Caki2 (cell line): ENCODE measurements at places on chromosomes 7 and 10.
A peak's percentile ranks its signal among the peaks of the same experiment; 100 is the strongest.

- no peak for DNase-seq
These were observed 56.8 kb upstream of the WDR11 start for GRCh38 chr10:120794390-120794789.

DNA sequence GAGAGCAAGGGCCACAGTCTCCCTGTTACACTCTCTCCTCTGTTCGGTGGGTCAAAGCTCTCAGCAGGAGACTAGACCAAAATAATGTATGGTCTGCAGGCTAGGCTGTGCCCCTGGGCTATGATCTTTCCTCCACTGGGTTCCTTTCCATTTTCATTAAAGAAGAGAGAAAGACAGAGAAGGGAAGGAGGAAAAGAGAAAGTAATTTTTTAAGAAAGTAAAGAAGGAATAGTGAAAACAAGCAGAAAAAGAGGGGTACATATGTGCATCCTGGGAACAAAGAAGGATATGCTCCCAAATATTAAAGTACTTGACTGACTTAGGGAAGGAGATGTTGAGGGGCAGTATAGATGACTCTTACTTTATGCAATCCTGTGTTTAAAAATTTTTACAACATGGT, 33.6 kb upstream of the PIK3AP1 start:
- no peak for DNase-seq

DNA sequence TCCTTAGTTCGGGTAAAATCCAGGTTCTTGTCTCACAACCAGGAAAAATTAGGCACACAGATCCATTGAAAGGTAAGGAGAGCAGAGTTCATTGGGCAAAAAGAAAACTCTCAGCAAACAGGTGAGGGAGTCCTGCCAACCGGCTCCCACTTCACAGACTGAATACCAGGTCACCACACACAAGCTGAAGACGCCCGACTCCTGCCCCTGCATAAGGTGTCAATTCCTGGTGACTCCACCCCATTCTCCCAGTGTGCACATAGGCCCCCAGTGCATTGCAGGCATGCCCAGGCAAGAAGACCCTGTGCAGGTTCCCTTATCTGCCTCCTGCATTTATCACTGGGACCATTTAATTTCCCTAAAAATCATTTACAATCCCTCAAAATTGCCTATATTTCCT, 354.6 kb downstream of the LRRTM3 start:
- no peak for DNase-seq

DNA sequence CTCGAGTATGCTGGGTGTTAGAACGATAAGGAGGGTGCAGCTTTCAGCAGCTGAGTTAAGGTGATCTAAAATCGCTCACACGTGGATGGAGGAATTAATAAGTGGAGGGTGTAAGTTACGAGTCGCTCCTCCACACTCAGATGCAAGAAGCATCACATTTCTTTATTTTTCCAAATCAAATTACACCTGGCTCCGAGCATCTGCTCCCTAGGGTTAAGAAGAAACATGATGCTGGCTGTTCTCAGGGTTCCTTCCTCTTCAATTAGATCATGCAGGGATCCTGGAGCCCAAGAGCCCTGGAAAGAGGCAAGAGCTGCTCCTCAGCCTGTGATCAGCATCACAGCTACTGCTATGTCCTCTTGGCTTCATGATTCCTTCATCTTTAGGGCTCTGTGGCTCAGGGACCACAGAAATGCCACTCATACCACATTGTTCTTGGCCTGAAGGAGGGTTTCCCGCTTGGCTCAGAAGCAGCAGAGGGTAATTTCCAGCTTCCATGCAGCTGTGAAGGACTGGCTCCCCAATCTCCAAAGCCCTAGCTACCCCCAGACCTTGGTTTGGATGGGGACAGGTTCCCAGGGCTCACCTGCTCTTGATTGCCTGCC, 235.9 kb upstream of the ZNF32 start:
- DNase-seq, result no peak

DNA sequence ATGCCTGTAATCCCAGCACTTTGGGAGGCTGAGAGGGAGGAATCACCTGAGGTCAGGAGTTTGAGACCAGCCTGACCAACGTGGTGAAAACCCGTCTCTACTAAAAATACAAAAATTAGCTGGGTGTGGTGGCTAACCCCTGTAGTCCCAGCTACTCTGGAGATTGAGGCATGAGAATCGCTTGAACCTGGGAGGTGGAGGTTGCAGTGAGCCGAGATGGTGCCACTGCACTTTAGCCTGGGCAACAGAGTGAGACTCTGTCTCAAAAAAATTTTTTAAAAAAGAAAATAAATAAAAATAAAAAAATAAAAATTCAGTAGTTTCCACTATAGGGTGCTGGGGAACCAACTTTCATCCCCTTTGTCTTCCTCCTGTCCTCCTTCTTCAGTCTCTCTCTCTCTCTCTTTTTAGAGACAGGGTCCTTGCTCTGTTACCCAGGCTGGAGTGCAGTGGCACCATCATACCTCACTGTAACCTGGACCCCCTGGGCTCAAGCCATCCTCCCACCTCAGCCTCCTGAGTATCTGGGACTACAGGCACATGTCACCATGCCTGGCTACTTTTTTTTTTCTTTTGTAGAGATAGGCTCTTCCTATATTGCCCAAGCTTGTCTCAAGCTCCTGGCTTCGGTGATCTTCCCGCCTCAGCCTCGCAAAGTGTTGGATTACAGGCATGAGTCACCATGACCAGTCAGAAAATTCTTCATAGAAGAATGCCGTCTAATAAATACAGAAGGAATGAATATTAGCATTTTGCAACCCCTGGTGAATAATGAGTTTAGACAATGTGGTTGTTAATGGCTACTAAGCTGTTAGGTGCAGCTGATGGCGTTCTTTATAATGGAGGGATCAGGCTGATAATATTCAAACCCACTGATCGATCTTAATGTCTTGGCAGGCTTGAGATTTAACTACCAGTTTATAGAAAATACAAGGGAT, 20.6 kb downstream of the RBM20 start:
- DNase-seq, result peak; percentile 89

- no peak for DNase-seq
These were observed 127.8 kb downstream of the CACNB2 start for GRCh38 chr10:18268005-18268404.

DNA sequence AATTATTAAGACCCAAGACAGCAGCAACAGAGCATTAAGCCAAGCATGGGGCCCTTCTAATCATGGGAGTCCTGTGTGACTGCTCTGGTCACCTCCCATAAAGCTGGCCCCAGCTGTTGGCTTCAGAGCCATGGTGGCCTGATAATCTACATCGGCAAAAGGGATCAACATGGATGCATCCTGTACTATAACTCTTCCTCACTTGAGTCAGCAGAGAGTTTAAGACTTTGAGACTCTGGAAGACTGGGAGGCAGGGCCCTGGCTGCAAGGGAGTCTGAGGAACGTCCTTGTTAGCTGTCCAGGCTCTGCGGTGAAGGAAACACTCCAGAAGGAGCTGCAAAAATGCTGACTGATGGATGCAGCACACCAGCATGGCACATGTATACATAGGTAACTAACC, 95.0 kb upstream of the KIAA1217 start:
- DNase-seq, result no peak

DNA sequence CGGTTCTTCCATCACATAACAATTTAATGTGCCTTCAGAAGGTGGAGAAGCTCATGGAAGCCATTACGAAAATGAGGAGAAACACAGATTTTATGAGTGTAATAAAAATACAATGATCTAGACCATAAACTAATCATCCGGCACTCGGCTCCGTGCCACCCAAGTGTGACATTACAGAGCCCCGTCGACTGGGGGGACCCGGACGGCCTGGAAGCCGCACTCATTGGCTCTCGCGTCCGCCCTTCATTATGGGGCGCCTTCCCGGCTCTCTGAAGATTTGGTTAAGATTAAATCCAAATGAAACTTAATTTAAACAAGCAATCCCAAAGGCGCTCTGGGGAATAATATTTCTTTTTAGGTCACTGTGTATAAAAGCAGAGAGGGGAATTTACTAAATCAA, 242.6 kb downstream of the DNAJB6 start:
- no peak for DNase-seq

- no peak for DNase-seq
These were observed 575.6 kb downstream of the POM121L12 start for GRCh38 chr7:53611043-53611442.

DNA sequence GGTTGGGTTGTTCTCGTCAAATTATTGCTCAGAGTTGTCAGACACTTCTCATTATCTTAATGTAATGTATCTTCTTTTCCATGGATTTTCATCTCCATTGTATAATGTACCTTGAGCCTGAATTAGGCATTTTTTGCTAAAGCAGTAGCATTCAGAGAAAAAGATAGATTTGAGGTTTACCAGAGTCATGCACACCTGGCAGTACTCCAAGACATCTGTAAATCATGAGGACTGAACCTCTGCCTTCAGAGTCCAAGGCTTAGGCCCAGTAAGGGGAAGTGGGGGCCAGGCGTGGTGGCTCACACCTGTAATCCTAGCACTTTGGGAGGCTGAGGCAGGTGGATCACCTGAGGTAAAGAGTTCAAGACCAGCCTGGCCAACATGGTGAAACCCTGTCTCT, 624.3 kb upstream of the MBL2 start:
- DNase-seq, result no peak

GRCh38 chr7:51064688-51065087, 251.9 kb downstream of the COBL start:
- DNase-seq, result no peak

DNA sequence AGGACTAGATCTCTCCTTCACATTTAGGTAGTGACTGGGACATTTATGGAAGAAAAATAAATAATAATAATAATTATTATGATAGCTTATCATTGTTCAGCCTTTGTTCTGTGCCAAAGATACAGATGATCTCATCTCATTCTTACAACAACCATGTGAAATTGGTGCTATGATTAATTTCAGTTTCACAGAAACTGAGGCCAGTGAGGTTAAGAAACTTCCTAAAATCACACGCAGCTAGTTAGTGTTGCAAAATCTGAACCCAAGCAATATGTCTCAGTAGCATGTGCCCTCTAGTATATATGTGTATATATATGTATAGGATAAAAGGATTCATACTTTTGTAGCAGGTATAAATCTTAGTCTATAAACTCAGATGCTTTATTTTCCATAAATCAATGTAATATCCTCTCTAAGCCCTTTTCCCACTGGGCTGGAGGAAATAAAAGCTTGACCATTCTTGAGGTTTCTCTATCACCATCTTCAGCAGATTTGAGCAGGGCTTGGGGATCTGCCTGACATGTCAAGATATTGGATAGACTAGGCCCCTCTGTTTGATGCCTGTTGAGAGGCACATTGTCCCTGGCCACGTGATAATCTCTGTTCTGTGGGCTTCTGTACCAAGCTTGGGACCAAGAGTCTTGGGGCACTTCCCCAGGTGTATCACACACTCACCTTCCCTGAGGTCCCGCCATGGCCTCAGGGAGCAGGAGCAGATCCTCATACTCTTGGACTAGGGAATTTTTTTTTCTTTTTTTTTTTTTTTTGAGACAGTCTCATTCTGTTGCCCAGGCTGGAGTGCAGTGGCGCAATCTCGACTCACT, 172.6 kb upstream of the NRP1 start:
- DNase-seq, result no peak

- no peak for DNase-seq
These were observed 18.1 kb upstream of the ITGB8 start for GRCh38 chr7:20312562-20312961.

DNA sequence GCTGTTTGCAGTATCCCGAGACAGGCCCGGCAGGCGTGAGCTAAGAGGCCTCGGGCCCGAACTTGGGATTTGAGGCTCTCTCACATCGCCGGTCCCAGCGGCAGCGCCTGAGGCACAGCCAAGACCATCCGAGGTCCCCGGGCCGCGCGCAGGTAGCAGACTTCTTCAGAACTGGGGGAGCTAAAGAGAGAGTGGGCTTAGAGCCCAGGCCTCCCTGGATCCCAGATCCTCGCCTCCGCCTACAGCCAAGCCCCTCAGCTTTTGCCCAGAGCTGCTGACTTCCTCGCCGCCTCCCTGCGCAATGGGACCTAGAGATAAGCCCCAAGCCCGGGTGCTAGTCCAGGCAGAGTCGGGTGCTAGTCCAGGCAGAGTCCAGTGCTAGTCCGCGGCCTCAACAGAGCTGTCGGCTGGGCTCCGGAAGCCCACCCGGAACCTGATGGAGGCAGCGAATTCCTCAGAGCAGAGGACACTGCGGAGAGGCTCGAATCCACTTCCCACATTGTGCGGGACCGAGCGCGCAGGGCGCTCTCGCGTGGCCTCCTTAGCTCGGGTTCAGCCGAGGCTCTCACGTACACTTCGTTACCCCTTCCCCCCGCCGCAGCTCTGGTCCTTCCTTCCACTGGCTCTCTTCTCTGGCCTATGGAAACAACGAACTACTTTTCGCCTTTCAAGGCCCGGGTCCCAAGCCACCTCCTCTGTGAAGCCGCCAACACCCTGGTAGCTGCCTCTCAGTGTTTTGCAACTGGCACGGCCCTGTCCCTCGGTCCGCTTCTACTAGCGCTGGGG, 5.8 kb downstream of the LBX1 start:
- no peak for DNase-seq

DNA sequence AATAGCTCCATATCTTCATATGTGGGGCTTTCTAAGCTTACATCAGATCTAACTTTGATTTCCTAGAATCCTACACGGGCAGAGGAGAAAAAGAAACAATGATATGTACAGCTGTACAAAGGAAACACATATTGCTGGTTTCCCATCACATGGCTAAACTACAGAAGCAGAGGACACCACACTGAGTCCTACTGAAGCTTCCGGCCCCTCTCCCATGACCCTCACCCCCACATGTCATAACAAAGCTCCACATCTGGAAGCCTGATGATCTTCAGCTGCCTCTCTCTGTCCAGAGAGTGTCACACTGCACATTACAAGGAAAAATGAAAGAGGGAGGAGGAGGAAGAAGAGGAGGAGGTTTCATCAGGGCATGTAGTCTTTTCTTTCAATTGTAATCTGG, 14.0 kb downstream of the SLC16A12 start:
- no peak for DNase-seq

GRCh38 chr7:20114468-20114867, 102.7 kb downstream of the MACC1 start:
- no peak for DNase-seq

- DNase-seq, result no peak
These were observed 57.9 kb downstream of the JAKMIP3 start for GRCh38 chr10:132123606-132124005.

GRCh38 chr10:130773941-130774340, 537.6 kb downstream of the TCERG1L start:
- no peak for DNase-seq

- DNase-seq, result no peak
These were observed 27.0 kb downstream of the SLC26A4 start for GRCh38 chr7:107687656-107688055.

GRCh38 chr7:37405603-37406122, 43.0 kb downstream of the ELMO1 start:
- no peak for DNase-seq

DNA sequence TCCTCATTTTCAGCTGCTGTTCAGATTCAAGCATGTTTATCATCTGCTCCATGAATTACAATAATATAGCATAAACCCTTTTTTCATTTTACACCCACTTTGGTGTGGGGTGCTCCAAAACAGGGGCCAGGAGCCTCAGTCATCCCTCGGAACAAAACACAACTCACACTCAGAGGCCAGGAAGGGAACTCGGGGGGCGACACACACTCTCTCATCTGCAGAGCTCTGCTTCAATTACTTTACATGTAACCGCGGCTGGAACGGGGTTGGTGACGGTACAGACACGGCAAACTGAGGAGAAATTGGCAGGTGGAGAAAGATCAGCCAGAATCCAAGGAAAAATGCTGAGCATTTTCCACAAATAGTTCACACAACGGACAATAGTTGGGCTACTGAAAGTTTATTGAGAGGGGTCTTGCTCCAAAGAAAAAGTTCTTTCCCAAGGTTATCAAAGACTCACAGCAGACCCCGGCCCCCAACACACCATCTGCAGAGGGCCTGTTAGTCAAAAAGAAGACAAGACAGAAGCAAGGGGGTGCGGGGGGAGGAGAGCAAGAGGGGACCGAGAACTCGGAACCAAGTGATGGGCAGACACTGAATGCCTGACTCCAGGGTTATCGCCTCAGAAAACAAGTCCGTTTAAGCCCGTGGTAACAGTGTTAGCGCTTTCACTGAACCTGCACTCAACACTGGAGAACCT, 20.5 kb downstream of the DIP2C start:
- no peak for DNase-seq
